ENCODE measurements at places on chromosomes 7 and 10. TPM values are rescaled to one million over a fixed set of nuclear protein-coding genes. Genes with fewer than 3 reads are reported as not detected.

The ITPRID1 gene
- not detected for total RNA-seq

The SPDYE2B gene
- not detected for total RNA-seq

The EPDR1 gene
- 99.6 TPM for total RNA-seq

The TMEM270 gene
- not detected for total RNA-seq

The CASP2 gene
- total RNA-seq = 21.5 TPM

The MYL10 gene
- total RNA-seq = 0.34 TPM

The RBP3 gene
- total RNA-seq = not detected
